ENCODE measurements at places on chromosomes 6 and 20.

GRCh38 chr20:19284400-19285178 lies 72.1 kb downstream of the SLC24A3 start:
- DNase-seq: no peak

GRCh38 chr6:133547136-133547535 lies 306.0 kb downstream of the EYA4 start:
- no peak for DNase-seq

- no peak for DNase-seq
Observed at GRCh38 chr6:130424710-130425109, 58.9 kb downstream of the TMEM200A start.

GRCh38 chr6:36769183-36769675 lies 70.0 kb downstream of the CPNE5 start:
- no peak for DNase-seq

GRCh38 chr6:127857051-127857637 lies 43.7 kb downstream of the THEMIS start:
- DNase-seq: no peak

DNA sequence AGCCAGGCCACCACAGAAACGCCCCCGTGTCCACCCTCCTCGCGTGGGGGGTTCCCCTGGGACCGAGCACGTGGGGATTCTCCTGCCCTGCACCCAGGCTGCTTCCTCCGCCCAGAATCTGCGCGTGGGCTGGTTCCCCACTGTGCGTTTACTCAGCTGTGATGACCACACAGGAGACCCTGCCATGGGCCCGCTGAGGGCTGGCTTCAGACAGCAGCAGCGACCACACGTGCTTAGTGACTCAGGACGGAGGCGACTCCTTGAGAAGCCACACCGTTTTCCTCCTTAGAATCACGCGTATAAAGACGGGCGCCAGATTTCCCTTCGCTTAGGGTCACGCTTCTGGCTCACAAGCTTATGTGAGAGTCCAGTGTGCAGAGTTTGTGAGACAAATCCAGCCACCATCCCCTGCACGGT lies 63.9 kb upstream of the PDE10A start:
- no peak for DNase-seq

DNA sequence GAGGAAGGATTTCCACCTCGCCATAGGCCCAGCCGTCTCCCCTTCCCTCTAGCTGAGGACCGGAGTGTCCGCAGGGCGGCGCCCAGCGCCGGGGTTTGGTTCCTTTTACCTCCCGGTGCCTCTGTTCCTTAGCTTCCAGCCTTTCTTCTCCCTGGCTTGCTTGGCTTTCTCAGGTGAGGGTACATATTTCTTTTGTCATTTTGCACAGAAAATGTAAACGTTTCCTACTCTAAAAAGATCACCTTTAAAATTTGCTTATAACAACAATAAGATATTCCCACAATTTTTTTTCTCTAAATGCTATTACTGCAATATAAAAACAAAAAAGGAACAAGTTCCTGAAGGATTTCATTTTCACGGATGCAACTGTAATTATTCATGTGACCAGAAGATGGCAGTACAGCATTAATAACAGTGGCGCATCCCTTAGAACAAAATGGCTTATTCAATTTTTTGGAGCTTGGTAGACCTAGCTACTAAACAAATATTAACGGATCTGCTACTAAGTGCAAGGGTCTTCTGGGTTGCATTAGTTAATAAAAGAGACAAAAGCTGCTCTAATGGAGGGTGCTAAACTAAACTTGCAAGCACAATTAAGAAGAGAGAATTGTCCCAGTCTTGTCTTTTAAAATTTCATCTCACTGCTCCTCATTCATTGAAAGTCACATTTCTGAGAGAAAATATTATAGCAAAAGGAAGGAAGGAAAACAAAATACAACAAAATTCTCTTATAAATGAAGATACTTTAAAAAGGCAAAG lies 172.9 kb downstream of the ADGRG6 start:
- DNase-seq: no peak

DNA sequence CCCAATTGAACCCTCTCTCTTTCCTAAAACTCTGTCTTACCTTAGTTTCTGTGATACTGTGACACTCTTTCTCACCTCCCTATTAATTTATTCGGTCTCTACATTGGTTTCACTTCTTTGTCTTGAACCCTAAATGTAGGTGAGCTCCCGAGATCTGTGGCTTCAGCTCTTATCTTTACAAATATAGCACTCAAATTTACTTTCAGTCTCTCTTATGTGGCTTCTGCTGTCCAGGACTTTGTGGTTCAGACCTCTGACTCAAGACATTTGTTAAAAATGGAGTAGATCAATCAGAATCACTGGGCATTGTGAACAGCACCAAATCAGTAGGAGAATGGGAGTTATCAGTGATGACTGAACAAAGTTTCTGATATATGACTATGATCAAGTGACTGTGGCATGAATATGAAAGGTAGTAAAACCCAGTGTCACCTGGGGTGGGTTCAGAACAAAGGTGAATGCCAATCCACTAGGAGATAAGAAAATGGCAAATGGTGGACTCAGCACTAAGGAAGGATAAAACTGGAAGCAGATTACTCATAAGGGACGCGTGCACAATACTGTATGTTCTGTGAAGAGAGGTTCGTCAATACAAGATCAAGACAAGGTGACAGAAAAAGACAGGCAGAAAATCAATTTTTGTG lies 27.2 kb downstream of the IL17F start:
- DNase-seq: no peak

DNA sequence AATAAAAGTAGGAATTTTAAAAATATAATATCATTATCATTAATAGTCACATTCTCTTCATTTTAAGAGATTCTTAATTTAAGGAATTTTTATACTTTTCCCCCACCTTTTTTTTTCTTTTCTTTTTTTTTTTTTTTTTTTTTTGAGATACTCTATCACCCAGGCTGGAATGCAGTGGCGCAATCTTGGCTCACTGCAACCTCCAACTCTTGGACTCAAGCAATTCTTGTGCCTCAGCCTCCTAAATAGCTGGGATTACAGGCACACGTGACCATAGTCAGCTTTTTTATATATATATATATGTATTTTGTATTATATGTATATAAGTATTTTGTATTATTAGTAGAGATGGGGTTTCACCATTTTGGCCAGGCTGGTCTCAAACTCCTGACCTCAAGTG lies 457.7 kb downstream of the CDKAL1 start:
- no peak for DNase-seq

- DNase-seq: no peak
Observed at GRCh38 chr6:145349950-145350510, 385.3 kb downstream of the EPM2A start.

DNA sequence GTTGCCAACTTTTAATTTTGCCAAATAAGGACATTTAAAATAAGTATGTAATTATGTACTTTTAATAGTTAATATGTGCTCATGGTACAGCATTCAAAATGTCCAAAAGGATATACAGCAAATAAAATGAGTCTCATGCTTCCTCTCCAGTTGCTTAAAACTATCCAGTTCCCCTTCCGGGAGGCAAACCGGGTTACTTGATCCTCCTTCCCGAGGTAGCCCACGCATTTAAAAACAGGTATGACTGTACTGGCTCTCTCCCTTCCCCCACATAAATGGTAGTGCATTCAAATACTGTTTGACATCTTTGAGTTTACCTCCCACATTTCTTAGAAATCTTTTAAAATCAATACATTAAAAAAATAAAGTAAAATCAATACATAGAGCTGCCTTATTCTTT lies 66.4 kb downstream of the PHF20 start:
- DNase-seq: no peak

GRCh38 chr6:32436995-32437836 lies 2.5 kb upstream of the HLA-DRA start:
- DNase-seq: no peak

GRCh38 chr6:24394061-24394779 lies 8.5 kb upstream of the MRS2 start:
- no peak for DNase-seq

DNA sequence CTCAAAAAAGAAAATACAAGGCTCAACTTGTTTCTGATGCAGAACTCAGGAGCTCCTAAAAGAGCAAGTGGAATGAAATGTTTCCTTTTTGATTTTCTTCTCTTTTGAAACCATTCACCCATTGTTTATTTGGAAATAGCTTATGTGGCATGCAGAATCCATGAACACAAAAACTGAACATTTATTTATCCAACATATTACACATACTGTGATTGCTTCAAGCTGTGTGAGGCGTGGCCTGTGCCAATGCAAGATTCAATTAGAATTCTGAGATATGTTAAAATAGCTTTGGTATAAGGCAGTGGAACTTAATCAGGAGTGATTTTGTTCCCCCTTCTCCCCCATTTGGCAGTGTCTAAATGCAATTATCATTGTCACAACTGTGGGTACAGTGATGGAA lies 45.9 kb upstream of the CARMIL1 start:
- DNase-seq: no peak

GRCh38 chr6:38033442-38033982 lies 214.0 kb downstream of the ZFAND3 start:
- DNase-seq: no peak

DNA sequence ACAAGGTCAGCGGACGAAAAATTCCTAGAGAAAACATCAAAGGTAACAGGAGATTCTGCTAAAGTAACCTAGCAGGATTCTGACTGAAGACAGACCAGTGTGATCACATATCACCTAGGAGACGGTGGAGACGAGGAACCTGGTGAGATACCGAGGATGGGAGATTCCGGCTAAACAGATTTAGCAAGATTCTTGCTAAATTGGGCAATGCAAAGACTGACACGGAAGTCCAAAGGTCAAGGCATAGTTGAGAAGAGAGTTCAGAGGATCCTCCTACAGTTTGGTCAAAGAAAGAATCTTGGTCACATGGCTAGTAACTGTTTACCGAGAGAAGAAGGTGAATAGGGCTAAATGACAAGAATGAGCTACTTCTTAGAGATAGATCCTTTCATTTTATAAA lies 61.1 kb downstream of the TMEM170B start:
- DNase-seq: no peak

- no peak for DNase-seq
Observed at GRCh38 chr20:46709459-46710152, at the start of gene SLC2A10. TSS of gene SLC2A10 (plus strand) at chr20:46709649. CDS start at chr20:46709737, 88 bp downstream.

GRCh38 chr20:40571639-40572038 lies 117.4 kb downstream of the MAFB start:
- no peak for DNase-seq

GRCh38 chr6:39924283-39924682 lies 10.0 kb downstream of the MOCS1 start:
- no peak for DNase-seq

GRCh38 chr6:154403788-154404187 lies 47.2 kb upstream of the IPCEF1 start:
- no peak for DNase-seq

- no peak for DNase-seq
Observed at GRCh38 chr6:14174996-14175395, 57.4 kb downstream of the CD83 start.

DNA sequence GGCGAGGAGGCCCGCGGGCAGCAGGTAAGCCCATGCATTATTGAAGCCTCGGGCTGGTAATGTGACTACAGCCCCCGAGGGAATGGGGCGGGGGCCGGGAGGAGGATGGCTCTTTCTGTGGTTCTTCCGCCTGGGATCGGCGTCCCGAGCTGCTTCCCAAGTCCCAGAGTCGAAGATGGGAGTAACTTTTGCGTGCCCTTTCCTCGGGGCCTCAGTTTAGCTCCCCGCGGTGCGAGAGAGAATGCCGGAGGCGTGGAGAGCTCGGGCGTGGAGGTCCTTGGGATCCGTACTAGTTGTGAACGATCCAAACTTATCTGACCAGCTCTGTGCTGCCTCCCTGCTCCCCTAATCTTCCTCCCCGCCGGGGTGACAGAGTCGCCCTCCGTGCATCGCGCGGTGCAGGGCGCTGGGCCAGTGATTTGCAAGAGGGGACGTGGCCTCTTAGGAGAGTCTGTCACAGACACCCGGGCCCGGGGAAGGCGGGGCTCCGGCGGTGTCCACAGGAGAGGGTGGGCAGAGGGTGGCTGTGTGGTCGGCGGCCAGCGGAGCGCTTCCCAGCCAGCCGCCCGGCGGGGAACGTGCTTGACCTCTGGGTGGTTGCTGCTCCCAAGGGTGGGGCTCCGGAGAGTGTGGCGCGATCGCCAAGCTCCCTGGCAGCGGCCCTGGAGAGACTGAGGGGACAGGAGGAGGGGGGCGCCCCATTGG lies 815 bp downstream of the UTRN start:
- DNase-seq: peak; percentile 8

DNA sequence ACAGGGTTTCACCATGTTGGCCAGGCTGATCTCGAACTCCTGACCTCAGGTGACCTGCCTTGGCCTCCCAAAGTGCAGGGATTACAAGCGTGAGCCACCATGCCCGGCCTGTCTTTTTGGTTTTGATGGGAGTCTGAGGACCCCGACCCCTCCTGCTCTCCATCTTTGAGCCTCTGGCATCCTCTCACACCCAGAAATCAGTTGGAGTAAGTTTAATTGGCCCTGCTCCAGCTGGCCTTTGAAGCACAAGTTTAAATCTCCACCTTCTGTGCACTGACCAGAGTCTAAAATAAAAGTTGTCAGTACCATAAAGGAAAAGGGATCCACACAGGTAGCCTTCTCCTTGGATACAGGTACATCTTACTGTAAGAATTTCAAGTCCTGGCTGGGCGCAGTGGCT lies 15.9 kb upstream of the C20orf144 start:
- DNase-seq: no peak

GRCh38 chr6:6221787-6222535 lies 98.5 kb downstream of the F13A1 start:
- no peak for DNase-seq

GRCh38 chr6:119002069-119002468 lies 67.1 kb upstream of the MCM9 start:
- no peak for DNase-seq

GRCh38 chr6:47264775-47265184 lies 44.9 kb downstream of the TNFRSF21 start:
- DNase-seq: no peak

DNA sequence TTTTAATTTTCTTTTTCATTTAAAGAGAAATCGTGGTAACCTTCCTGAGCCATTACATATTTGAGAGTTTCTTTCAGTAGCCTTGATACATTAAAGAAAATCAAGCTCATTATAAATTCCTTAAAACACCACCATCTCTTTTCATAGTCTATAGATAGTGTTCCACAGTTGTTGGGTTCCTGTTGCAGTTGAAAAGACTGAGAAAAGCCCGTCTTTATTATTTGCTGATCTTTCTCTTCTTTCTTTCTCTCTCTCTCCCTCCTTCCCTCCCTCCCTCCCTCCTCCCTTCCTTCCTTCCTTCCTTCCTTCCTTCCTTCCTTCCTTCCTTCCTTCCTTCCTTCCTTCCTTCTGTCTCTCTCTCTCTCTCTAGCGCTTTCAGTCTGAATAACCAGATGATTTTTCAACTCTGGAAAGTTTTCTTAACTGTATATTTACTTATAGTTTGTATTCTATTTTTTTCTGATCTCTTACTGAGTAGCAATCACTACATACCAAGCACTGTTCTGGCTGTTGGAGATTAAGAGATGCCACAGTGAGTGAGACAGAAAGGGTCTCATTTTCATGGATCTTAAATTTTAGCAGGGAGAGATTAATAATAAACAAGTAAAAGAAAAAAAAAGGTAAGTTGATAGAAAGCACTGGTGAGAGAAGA lies 157.5 kb downstream of the TINAG start:
- DNase-seq: no peak
